ENCODE measurements at places on chromosomes 11 and 22.

GRCh38 chr11:100903284-100903683 lies 216.2 kb downstream of the ARHGAP42 start:
- no peak for DNase-seq

GRCh38 chr11:86926975-86927374 lies 28.2 kb downstream of the FZD4 start:
- DNase-seq, result no peak

DNA sequence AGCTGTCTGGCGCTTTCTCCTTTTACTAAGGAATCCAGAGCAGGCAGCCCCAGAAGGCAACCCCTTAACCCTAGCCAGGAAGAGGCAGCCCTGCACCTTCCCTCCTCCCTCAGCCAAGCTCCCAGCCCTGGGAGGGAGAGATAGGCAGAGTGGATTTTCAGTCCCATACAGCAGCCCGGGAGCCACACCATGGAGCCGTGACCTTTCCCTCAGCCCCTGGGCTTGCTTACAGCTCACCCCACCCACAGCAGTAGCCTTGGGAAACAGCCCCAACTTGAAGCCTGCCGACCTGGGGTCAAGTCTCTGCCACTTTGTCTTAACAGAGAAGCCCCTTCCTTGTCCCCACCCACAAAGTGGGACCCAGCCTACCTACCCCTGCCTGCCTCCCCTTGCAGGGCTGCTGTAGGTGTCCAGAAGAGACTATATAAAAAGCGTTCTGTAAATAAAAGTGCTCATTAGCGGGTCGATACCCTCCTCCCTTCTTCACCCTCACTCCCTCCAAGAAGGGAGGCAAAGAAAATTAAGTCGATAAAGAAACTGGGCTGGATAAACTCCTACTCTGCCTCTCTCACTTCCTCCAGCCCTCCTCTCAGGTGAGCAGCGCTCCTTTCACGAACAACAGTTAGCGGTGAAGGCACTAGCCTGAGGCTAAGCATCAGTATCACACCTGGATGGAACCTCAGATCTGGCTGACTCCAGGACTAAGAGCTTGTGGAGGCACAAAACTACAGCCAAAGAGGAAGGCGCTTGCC lies 4.2 kb downstream of the TST start:
- DNase-seq, result no peak

DNA sequence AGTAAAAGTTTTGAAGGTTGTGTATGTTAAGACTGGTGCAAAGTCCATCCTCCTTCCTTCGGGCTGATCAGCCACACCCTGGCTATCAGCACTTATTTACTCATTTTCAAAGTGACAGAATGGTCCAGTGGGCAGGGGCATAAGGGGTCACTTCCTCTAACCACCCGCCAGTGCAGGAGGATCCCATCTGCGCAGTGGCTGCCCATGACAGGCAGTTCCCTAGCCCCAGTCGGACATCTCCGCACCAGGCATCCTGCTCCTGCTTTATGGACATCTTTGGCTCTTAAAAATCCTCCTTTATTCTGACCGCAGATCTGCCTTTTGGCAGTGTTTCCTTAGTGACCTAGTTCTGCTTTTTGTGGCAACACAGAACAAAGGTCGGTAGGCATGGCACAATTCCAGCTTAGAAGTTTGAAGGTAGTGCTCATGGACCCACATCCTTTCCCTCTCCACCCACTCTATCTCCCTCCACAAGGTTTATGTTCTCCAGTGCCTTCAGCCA lies 55.9 kb downstream of the BMAL1 start:
- no peak for DNase-seq

- DNase-seq, result no peak
Observed at GRCh38 chr11:69499186-69499917, 17.9 kb downstream of the LINC01488 start.
